Esophagus squamous epithelium (tissue), 5 donors: ENCODE measurements at places on chromosomes 6 and 20. TPM values are rescaled to one million over a fixed set of nuclear protein-coding genes. Genes with fewer than 3 reads are reported as not detected.

DNA sequence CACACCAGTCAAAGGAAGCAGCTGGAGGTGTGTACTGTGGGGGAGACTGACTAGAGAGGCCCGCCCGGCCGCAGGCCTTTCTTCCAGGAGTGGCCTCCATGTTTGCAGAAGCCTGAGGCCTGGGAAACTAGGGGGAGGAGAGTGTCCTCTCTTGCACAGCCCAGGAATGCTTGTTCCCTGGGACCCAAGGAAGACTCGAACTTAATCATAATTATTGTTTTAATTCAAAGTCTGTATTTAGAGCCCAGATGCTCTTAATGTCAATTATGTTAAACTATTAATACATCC lies 23.1 kb downstream of the BNIP5 start:
- peaks cover 18% of the 10 kb centered on the region for H3K4me1 ChIP-seq
- no peaks in the 10 kb centered on the region for H3K27me3 ChIP-seq
- H3K4me3 ChIP-seq = no peak overlapping the region
- DNase-seq = no peak
- no peaks in the 10 kb centered on the region for H3K36me3 ChIP-seq
- H3K27ac ChIP-seq = no peak overlapping the region

GRCh38 chr6:82589509-82590206 lies 226.0 kb downstream of the TPBG start:
- H3K27ac ChIP-seq = no peak overlapping the region
- H3K36me3 ChIP-seq = no peaks in the 10 kb centered on the region
- no peak overlapping the region for H3K4me3 ChIP-seq
- no peak for DNase-seq
- no peaks in the 10 kb centered on the region for H3K4me1 ChIP-seq

- no peak for DNase-seq
- no peaks in the 10 kb centered on the region for H3K27me3 ChIP-seq
- no peaks in the 10 kb centered on the region for H3K4me1 ChIP-seq
- H3K27ac ChIP-seq = no peak overlapping the region
These were observed 250.8 kb downstream of the SMOC2 start for GRCh38 chr6:168691774-168692173.

DNA sequence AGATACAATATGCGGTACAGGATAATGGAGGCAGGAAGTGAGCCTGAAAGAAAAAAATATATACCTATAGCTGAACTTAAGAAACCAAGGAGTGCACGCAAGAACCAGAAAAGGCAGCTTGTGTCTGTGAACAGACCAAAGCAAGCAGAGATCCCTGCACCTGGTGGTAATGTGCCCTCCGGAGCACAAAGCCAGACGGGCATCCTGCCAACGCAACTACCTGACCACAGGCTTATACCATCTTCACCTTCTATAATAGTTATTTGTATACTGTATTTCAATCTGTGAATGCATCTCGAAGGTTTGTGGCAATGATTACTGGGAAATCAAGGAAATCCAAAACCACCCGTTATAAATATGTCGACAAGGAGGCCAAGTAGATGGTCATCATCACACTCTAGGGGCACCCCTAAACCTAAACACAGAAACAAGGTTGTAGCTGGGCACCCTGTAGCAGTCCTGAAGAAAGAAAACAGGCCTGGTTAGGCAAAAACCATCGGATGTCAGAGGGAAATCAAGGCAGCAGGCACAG lies 801 bp downstream of the FBXL4 start:
- peak overlapping the region; percentile 93 for H3K27ac ChIP-seq
- H3K36me3 ChIP-seq = no peaks in the 10 kb centered on the region
- no peak for DNase-seq
- H3K27me3 ChIP-seq = no peaks in the 10 kb centered on the region
- H3K4me3 ChIP-seq = peak overlapping the region; percentile 97

DNA sequence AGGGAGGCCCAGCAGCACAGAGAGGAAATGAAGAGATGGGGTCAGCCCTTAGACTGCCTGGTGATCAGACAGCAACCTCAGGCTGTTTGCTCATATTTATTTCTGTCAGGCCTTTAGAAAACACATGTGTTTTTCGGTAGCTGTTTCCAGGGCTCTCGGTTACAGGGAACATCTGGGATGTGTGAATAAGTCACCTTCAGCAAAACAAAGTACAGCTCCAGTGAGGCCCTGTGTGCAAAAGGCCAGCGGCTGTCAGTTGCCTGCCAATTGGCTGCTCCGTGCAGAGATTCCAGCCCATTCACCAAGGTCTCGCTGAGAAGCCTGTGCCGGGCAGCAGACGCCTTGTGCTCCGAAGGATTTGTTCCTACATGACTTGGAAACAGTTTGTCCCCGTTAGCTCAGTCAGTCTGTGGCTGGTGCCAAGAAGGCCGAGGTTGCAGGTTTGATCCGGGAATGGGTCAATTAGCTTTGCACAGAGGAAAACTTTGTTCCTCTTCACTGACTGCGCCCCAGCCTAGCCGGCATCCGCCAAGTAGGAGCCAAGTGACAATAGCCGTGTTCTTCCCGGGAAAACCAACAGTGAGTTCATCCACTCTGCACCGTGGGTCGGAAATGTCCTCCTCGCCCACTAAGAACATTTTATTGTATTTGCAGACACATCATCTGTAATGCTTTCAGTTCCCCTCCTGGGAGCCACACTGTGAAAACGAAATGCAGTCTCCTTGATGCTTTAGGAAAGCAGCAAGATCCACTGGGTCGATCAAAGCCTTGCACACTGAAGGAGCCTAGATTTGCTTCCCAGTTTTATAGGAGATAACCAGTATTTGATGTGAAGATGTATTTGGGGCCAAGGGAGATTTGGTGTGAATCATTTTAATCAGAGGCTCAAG lies 315.4 kb upstream of the CDYL start:
- H3K27ac ChIP-seq = peak overlapping the region; percentile 80
- H3K4me1 ChIP-seq = peaks cover 3% of the 10 kb centered on the region
- no peak for DNase-seq
- H3K27me3 ChIP-seq = no peaks in the 10 kb centered on the region
- no peaks in the 10 kb centered on the region for H3K36me3 ChIP-seq
- no peak overlapping the region for H3K4me3 ChIP-seq

DNA sequence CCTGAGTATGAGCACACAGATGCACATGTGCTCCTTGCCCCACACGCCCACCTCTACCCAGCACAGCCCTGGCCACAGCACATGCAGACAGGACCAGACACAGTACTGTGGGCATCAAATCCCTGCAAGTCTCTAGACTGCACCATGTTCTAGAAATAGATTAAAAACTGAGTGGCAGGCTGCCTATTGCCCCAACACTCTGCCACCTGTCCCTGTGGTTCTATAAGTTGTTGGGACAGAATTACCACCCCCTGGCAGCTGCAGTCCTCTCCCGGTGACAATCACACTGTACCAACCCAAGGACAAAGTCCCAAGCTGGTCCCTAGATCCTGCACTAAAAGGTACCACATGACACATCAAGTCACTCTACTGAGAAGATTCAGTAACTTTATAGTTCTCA lies 70.2 kb downstream of the B3GAT2 start:
- no peak overlapping the region for H3K4me3 ChIP-seq
- DNase-seq = no peak
- no peaks in the 10 kb centered on the region for H3K27me3 ChIP-seq
- no peaks in the 10 kb centered on the region for H3K4me1 ChIP-seq
- no peak overlapping the region for H3K27ac ChIP-seq
- H3K36me3 ChIP-seq = no peaks in the 10 kb centered on the region

- H3K27ac ChIP-seq = no peak overlapping the region
- H3K36me3 ChIP-seq = no peaks in the 10 kb centered on the region
- no peaks in the 10 kb centered on the region for H3K4me1 ChIP-seq
These were observed 64.4 kb upstream of the NHSL1 start for GRCh38 chr6:138563650-138564049.

- no peak overlapping the region for H3K27ac ChIP-seq
- no peak for DNase-seq
- H3K4me3 ChIP-seq = peak overlapping the region; percentile 37
These were observed 178.7 kb downstream of the TBXT start for GRCh38 chr6:165988757-165989456.

DNA sequence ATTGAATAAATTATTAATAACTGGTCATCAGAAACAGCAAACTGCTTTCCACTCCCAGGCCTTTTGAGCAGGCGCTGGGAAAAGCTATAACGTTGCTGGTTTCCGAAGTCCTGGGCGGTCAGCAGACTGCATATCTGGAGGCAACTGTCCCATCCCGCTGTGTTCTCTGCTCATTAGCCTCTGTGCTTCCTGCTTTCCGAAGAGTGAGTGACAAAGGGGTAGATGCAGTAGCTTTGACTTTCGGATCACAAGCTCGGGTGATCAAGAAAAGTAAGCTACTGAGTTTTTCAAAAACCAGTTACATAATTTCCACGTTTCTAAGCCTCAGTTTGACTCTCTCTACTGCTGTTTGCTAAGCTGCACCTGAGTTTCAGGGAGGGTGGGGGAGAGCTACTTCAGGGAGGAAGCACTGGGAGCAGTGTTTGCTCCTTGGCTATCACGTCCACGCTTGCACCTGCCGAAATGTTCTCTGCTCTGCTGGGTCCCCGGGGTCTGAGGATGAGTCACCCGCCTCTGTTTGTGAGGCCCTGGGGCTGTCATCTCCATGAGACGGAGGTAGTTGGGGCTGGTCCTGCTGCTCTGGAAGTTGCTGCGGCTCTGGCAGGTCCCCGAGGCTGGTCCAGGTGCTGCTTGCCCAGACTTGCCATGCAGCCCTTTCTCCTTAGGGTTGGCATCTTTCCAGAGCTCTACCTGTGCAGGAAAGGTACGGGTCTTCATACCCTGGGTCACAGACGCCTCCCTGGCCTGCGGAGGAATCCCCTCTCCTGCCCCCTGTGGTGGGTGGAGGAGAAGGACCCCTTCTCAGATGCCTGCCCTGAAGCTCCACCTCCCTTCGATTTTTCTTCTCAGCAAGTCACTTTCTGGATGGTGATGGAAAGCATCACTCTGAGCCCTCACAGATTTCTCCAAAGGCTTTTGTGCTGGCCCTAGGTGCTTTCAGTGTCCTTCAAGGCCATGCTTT lies 220.0 kb downstream of the QKI start:
- peaks cover 23% of the 10 kb centered on the region for H3K27me3 ChIP-seq
- H3K4me3 ChIP-seq = no peak overlapping the region
- H3K27ac ChIP-seq = no peak overlapping the region
- H3K4me1 ChIP-seq = no peaks in the 10 kb centered on the region
- no peaks in the 10 kb centered on the region for H3K36me3 ChIP-seq

GRCh38 chr6:92847988-92848387 lies 571.4 kb downstream of the EPHA7 start:
- no peaks in the 10 kb centered on the region for H3K27me3 ChIP-seq
- no peak overlapping the region for H3K4me3 ChIP-seq
- H3K4me1 ChIP-seq = no peaks in the 10 kb centered on the region
- H3K36me3 ChIP-seq = no peaks in the 10 kb centered on the region

- H3K27me3 ChIP-seq = no peaks in the 10 kb centered on the region
- H3K27ac ChIP-seq = no peak overlapping the region
- DNase-seq = no peak
- peaks cover 58% of the 10 kb centered on the region for H3K36me3 ChIP-seq
- H3K4me3 ChIP-seq = no peak overlapping the region
These were observed 34.3 kb downstream of the PYGB start for GRCh38 chr20:25282034-25282781.

- H3K4me1 ChIP-seq = no peaks in the 10 kb centered on the region
- no peak for DNase-seq
- H3K27ac ChIP-seq = no peak overlapping the region
- no peaks in the 10 kb centered on the region for H3K36me3 ChIP-seq
These were observed 236.0 kb upstream of the ECI2 start for GRCh38 chr6:4371207-4371921.

DNA sequence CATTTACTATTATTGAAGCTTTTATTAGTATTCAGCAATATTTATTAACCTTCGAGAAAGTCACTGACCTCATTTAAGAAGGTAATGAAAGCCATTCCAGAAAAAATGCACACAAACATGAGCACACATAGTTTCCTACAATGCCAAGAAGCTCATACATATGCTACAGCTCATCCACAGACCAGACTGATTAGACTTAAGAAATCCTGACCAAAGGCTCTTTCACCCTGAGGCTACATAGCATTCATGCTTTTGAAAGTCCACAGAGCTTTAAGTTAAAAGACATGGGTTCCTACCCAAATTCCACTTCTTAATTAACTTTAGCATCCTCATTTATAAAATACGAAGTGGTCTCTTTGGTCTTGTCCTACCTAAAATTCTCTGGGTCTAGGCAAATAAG lies 430.4 kb downstream of the TBC1D32 start:
- H3K4me1 ChIP-seq = no peaks in the 10 kb centered on the region
- no peak overlapping the region for H3K4me3 ChIP-seq
- no peaks in the 10 kb centered on the region for H3K36me3 ChIP-seq
- H3K27me3 ChIP-seq = no peaks in the 10 kb centered on the region
- no peak for DNase-seq
- no peak overlapping the region for H3K27ac ChIP-seq

DNA sequence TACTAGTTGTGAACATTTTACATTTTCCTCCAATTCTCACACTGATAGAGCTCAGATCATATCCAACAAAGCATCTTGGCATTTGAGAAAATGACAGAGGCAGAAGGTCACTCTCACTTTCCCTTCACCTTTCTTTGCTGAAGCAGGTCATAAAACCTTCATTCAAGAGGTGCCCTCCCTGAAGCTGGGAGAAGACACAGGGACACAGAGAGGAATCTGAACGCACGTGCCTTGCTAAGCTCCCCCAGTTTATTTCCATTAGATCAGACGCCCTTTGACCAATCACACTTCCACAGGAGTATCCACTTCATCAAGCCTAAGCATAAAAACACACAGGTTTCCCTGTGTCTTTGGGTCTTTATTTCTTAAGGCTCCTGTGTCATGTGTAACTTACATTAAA lies 9.2 kb upstream of the MBOAT1 start:
- no peaks in the 10 kb centered on the region for H3K4me1 ChIP-seq
- H3K27me3 ChIP-seq = no peaks in the 10 kb centered on the region
- H3K4me3 ChIP-seq = no peak overlapping the region
- H3K36me3 ChIP-seq = no peaks in the 10 kb centered on the region

GRCh38 chr6:143575440-143575839 lies 63.9 kb upstream of the FUCA2 start:
- H3K4me1 ChIP-seq = peaks cover 7% of the 10 kb centered on the region
- H3K36me3 ChIP-seq = no peaks in the 10 kb centered on the region
- DNase-seq = no peak
- no peak overlapping the region for H3K4me3 ChIP-seq
- no peak overlapping the region for H3K27ac ChIP-seq
- H3K27me3 ChIP-seq = no peaks in the 10 kb centered on the region

DNA sequence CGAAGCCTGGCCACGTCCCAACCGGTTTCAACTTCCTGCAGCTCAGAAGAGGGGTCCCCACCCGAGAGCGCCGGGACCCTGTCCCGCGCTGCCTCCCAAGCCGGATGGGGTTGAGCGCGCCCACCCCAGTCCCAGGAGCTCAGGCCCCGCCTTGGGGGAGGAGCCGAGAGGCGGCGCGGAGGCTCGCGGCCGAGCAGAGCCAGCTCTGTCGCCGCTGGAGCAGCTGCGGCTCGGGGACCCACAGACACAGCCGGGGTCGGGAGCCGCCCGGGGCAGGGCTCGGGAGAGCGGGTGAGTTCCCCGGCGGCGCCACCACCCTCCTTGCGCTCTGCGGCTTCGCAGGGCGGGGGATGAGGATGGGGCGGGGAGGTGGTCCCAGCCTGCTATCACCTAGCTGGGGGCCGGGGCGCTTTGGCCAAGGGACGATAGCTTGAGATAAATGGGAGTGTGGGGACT lies at the start of gene PPP1R16B:
Gene PPP1R16B (plus strand): TSS at position 196 of the 456 bp plus-strand sequence. CDS start 30,229 bp downstream, outside the sequence.
- H3K36me3 ChIP-seq = no peaks in the 10 kb centered on the region
- peaks cover 6% of the 10 kb centered on the region for H3K4me1 ChIP-seq
- H3K27ac ChIP-seq = peak within 1 kb of the TSS; percentile 74
- H3K27me3 ChIP-seq = peaks cover 5% of the 10 kb centered on the region

Gene OR12D3
- total RNA-seq = not detected

Gene CST2
- not detected for total RNA-seq

Gene SCRT2
- not detected for total RNA-seq

Gene LPIN3
- total RNA-seq = 15.4 TPM

Gene GABRR1
- total RNA-seq = 1.5 TPM

Gene FOXC1
- total RNA-seq = 3.9 TPM

Gene TMX4
- 14.2 TPM for total RNA-seq
